H9 (cell line): ENCODE measurements at places on chromosomes 1 and 21. TPM values are rescaled to one million over a fixed set of nuclear protein-coding genes. Genes with fewer than 3 reads are reported as not detected.
A peak's percentile ranks its signal among the peaks of the same experiment; 100 is the strongest.

- peak; percentile 76 for DNase-seq
These were observed 91.5 kb downstream of the IER5 start for GRCh38 chr1:181179987-181180365.

DNA sequence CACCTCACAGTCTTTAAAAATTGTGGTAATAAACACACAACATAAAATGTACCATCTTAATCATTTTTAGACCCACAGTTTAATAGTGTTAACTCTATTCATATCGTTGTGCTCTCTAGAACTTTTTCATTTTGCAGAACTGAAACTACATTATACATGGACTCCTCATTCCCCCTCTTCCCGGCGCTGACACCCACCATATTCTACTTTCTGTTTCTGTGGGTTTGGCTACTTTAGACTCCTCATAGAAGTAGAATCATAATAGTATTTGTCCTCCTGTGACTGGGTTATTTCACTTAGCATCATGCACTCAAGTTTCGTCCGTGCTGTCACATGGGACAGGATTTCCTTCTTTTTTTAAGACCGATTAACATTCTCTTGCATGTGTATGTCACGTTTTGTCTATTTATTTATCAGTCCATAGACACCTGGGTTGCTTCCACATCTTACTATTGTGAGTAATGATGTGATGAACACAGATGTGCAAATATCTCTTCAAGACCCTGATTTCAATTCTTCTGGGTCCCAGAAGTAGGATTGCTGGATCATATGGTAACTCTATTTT, 62.9 kb upstream of the TMPRSS2 start:
- DNase-seq: no peak

GRCh38 chr1:67769633-67770256, 63.5 kb downstream of the GNG12 start:
- DNase-seq: no peak

GRCh38 chr1:92125204-92125603, 45.1 kb downstream of the BTBD8 start:
- no peak for DNase-seq

DNA sequence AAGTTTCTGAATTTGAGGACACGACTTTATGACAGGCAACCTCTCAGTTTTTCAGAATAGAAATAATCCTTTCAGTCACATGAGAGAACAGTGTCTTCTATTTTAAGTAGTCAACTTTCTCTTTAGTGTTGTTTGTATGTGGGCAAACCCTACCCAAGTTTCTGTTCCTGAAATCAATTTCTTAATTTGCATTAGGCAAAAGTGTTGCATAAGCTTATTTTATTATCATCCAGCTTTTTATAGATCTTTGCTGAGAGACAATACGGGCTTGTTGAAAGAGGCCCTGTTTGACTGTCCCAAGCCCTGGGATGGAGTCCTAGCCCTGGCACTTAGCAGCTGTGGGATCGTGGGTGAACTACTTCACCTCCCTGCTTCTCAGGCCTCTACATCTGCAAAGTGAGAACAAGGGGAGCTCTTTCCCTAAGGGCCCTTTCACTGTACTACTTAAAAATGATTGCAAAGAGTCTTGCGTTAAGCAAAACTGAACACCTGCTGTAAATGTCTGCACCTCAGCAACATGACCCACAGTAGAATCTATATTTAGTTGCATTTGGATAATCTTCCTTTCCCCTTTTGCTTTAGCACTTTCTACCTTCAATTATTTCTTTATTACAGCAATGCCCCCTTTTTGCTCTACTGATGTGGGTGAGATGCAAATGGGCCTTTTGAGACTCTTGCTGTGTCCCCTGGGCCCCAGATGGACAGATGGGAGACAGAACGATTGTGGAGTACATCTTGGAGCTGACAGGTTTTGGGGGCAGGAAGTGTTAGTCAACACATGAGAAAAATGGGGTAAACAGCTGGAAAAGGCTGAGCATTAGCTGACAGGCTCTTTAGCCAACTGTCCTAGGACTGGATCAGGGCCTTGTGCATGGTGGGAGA, 41.0 kb upstream of the SCAF4 start:
- no peak for DNase-seq

DNA sequence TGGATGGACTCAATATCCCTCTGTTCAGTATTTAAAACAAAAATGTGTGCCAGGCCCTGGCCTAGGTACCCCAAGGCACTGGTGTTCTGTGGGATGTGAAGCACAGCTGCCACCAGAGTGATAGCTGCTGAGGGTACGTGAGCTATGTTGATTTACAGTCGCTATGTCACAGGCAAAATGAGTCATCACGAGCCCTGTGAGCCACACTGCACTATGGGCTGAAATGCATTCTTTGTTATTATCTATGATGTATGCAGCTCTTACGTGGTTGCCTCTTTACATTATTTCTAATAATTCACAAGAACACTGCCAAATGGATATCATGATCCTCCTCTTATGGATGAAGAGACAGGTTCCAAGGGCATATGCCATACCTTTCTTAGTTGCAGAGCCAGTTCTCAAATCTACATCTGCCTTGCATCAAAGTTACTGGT, 2.1 kb downstream of the TEX38 start:
- no peak for DNase-seq

DNA sequence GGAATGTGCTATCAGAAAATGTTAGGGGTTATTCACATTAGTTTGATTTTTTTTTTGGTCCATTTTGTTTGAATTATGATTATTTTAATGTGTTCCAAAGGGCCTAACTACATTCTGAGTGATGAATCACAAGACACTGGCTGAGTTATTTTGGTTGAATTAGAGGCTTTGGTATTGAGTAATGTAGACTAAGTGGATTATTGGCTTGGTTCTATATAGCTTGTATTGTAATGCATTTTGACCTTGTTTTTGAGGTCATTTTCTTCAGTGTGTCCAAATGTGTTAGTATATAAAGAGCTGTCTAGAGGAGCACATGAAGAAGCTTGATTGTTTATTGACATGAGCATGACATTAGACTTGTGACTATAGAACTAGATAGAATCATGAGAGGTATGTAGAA, 3.4 kb downstream of the ZNF326 start:
- no peak for DNase-seq

DNA sequence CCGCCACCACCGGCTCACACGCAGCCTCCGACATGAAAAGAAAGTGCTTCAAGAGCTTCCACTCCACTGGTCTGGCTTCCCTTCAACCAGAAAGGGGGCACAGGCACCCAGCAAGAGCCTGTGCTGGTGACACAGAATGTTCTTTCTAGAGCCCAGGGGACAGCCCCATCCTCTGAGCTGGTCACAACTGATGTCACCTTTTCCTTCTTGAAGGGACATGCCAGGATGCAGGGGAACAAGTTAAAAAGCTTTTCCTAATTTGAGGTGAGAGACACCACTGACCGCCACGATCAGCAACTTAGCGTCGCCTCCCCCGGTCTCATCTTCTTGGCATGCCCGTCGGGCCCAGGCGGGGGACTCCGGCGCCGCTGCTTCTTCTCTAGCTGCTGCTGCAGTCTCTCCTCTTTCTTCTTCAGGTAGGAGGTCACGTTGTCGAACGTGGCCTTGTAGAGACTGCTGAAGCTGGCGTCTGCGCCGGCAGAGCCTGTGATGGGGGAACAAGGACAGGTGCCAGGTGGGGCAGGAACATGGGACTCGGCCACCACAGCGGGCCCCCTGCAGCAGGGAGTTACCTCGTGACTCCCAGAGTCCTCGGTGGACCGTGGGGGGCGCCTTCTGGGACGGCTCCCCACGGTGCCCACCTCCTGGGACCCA, 29.5 kb downstream of the WDR4 start:
- no peak for DNase-seq

DNA sequence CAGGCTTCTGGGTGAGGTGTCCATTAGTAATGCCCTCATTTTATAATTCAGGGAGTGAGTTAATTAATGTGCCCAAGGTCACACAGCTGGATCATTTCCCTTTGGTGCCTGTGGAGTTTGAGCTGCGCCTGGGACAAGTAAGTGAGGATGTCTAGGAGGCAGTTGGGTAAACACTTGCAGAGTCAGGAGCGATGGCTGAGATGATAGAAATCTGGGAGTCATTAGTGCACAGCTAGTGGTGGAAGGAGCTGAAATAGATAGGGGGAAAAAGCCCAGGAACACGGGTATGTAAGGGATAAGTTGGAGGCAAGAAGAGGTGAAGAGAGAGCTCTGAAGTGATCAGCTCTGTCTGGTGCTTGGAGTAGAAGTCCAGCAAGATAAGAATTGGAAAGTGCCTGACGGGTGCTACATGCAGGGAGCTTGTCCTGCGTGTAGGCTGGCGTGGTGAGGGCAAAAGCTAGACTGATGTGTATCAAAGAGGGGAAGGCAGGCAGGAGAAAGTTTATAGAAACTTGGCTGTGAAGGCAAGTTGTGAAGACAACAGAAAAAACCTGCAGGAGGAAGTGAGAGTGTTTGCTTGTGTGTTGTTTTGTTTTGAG, 1.7 kb upstream of the SCAF4 start:
- DNase-seq: no peak

GRCh38 chr1:167797015-167797414, 75.2 kb downstream of the MPZL1 start:
- peak; percentile 72 for DNase-seq

DNA sequence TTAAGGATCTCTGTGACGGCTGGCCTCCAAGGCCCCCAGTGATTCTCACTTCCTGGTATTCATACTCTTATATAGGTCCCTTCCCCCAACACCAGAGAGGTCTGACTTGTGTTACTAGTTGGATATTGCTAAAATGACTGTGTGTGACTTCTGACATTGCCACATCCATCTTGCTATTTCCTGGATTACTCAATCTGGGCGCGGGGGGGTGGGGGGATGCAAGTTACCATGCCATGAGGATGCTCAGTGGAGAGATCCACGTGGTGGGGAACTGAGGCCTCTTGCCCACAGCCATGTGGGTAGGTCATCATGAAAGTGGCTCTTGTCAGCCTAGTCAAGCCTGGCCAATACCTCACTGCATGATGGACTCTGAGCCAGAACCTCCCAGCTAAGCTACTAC, 117.0 kb downstream of the UBE2U start:
- no peak for DNase-seq

Gene GJB4
- total RNA-seq: not detected in 2 replicates

Gene A3GALT2
- not detected in 2 replicates for total RNA-seq

Gene TNNT2
- 5.9 and 8.6 TPM in 2 replicates for total RNA-seq

Gene IL10RB
- total RNA-seq: 3.1 TPM in 2 replicates

Gene PFDN2
- 71.8 and 76.1 TPM in 2 replicates for total RNA-seq

Gene WNT4
- total RNA-seq: 0.72 and 1.4 TPM in 2 replicates

Gene HOOK1
- 31.0 and 42.0 TPM in 2 replicates for total RNA-seq

Gene MAP10
- 1.2 and 1.3 TPM in 2 replicates for total RNA-seq
